Stromal cell of bone marrow (primary cell): ENCODE measurements at places on chromosomes 13 and 19.
A peak's percentile ranks its signal among the peaks of the same experiment; 100 is the strongest.

DNA sequence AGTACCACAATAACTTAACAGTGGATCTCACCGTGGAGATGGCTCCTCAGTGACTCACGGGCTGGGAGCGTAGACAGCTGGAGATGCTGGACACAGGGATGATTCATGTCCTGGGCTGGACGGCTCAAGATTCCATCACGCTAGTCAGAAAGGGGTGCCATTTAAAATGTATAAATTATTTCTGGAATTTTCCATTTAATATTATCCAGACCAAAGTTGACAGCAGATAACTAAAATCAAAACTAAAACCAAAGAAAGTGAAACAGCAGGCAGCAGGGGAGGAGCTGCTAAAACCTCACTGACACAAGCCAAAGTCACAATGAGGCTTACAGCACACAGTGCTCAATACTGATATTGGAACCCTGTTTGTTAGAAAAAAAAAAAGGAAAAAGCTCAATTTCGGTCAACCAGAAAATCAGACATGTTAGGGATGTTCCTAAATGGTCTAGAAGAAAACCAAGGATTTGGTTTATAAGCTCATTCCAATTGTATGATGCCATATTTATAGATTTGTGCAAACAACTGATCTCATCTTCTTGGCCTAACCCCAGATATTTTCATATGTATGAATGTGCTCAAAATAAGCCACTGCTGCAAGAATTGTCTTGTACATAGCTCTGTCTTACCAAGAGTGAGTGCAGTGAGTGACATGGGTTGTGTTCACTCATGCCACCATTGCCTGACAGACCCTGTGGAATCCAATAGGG lies 111.8 kb downstream of the SACS start:
- DNase-seq, result peak; percentile 82

DNA sequence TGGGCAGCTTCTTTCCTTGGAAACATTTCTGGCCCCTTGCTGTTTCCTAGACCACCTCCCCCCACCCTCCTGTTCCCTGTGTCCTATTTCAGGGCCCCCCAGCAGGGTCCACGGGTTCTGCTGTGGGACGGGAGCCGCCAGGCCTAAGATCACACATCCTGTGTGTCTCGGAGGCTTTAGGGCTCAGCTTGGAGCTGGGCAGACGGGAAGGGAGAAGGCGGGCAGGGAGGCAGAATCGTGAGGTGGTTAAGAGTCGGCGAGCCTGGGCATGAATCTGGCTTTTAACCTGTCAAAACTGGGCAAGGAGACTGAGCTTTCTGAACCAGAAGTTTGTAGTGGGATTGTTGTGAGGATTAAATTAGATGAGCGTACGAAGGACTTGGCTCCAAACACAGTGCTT lies 4.8 kb downstream of the KCNC3 start:
- no peak for DNase-seq

GRCh38 chr13:55199134-55199533 lies 1941.6 kb upstream of the PRR20A start:
- no peak for DNase-seq

GRCh38 chr19:5838353-5839064 lies 993 bp downstream of the FUT6 start:
- DNase-seq, result no peak

DNA sequence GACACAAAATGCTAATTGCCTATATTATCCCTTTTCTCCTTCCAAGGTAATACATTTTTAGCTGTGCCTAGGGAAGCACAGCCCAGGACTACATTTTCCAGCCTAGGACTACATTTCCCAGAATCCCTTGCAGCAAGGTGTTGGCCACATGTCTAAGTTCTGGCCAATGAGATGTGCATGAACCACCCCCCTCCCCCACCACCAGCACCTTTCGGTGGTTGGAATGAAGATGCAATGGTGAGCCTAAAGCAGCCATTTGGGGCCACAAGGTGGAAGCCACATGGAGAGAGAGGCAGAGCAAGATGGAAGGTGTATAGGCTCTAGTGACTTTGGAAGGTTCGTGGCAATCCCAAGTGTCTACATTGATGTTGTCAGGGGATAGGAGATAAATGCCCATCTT lies 16.2 kb downstream of the UNC13A start:
- no peak for DNase-seq

GRCh38 chr13:73849292-73849691 lies 284.9 kb downstream of the KLF12 start:
- no peak for DNase-seq

DNA sequence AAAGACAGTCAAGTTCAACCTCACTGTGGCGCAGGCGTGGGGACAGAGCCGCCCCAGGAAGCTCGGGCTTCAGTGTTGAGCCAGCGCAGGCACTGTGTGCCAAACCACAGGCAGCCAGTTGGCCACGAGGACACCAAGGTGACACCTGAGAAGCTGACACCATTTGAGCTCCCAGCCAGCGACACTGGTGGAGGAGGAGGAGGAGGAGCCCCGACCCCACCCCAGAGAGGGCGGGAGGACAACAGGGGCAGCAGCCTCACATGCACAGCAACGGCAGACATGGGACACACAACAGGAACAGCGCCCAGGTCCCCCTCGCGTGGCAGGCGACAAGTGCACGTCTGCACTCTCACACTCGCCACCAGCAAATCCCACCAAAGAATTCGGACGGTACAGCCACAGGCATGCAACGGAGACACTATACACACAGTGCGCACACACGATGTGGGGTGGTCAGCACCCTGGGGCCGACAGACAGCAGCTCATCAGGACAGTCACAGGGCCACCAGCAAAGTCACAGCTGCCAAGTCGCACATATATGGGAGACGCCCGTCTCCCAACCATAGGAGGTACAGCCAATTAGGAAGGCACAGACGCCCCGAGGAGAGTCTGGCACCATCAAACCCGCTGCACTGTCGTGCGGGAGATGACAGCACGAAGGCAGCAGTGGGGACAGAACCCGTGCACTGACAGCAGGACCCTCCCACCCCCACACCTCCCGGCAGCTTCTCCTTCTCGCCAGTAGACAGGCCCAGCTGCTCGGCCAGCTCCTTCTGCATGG lies 3.4 kb downstream of the EIF3G start:
- DNase-seq, result no peak

GRCh38 chr13:20953245-20953931 lies 50.8 kb upstream of the XPO4 start:
- no peak for DNase-seq

- DNase-seq, result no peak
Measured at GRCh38 chr13:60268203-60268555, 104.5 kb upstream of the DIAPH3 start.

DNA sequence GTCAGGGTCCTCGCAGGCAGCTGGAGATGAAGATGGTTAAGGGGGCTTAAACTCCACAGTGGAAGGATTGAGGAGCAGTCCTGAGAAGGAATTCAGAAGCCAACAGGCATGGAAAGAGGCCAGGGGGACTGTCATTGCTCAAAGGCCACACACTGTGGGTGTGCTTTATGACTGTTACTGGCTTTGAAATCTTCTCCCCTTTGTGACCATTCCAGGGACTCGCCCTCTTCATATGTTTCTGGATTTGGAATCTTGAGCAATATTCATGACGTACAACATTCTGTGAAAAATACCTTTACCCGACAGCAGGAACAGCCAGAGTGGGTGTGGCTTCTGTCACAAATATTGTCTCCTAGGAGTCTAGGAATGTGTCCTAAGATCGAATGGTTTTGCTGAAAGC lies 16.6 kb downstream of the CEACAM7 start:
- DNase-seq, result no peak

GRCh38 chr13:30143666-30144400 lies 163.5 kb downstream of the KATNAL1 start:
- DNase-seq, result no peak

- no peak for DNase-seq
Measured at GRCh38 chr19:1042689-1043511, 3.0 kb downstream of the ABCA7 start.

GRCh38 chr19:33470686-33471085 lies 50.9 kb downstream of the PEPD start:
- DNase-seq, result no peak

DNA sequence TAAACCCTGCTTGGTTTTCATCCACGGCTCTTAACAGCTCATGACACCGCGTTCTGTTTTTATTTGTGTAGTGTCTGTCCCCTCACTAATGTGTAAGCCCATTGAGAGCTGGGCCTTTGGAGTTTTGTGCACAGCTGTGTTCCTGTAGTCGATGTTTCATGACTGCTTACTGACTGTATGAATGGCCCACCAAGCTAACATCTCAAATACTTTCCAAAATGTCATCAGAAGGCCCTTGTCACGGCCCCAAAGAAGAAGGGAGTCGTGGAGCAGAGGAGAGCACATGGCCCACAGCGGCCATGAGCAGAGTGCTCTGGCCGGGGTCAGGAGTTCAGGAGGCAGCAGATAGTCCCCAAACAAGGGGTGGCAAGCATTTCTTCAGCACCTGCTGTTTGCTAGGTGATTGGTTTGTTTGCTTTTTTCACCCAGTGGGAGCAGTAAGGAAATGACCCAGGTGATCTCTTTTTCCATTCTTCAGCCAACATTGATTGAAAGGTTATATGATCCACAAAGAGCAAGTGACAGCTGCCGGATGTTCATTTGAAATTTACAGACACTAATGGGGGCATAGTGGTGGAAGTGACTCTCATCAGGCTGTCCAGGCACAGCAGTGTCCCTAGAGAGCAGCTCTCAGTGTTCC lies 315.2 kb downstream of the ATP8A2 start:
- no peak for DNase-seq

DNA sequence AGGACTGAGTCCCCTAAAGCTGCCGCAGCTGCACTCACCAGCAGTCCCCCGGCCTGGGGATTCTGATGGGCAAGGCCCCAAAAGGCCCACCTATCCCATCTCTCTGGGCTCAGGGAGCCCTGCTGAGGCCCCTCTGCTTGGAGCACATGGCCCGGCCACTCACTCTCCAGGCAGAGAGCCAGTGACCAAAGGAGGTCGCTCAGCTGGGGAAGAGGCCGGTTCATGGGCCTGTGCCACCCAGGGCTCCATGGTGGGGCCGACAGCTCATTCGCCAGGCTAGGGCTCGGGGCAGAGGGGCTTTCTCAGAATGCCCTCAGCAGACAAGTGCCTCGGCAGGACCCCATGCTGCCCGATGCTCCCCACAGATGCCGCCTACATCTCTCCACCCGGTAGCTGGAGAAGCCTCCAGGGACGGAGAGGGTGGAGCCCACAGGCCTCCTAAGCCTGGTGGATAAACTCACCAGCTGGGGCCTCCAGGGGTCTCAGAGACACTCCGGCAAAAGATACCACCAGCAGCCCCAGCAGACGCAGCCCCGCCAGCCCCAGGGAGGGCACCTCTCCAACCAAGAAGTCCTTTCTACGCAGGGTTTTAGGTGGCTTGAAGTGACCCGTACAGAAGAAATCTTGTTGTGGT lies 54.4 kb downstream of the MLLT1 start:
- DNase-seq, result no peak

- no peak for DNase-seq
Measured at GRCh38 chr19:33988601-33989000, 183.7 kb upstream of the LSM14A start.

GRCh38 chr19:8148410-8149260 lies 757 bp downstream of the FBN3 start:
- no peak for DNase-seq

GRCh38 chr13:106593132-106593531 lies 25.2 kb upstream of the ARGLU1 start:
- DNase-seq, result no peak

GRCh38 chr19:15101479-15102082 lies 5.6 kb upstream of the SYDE1 start:
- DNase-seq, result no peak

DNA sequence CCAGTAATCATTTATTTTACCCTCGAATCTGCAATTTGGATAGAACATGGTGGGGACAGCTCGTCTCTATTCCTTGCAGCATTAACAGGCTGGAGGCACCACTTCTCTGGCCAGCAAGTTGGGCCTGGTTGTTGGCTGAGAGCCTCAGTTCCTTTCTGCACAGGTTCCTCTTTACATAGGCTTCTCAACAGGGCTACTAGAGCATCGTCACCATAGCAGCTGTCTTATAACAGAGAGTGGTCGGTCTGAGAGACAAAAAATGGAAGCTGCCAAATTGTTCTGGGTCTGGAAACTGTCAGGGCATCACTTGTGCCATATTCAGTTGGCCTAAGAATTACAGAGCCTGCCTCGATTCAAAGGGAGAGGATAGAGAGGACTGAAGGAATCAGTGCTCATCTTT lies 86.7 kb downstream of the DNAJC15 start:
- no peak for DNase-seq

- DNase-seq, result no peak
Measured at GRCh38 chr13:24161010-24161775, 673 bp downstream of the SPATA13 start.

DNA sequence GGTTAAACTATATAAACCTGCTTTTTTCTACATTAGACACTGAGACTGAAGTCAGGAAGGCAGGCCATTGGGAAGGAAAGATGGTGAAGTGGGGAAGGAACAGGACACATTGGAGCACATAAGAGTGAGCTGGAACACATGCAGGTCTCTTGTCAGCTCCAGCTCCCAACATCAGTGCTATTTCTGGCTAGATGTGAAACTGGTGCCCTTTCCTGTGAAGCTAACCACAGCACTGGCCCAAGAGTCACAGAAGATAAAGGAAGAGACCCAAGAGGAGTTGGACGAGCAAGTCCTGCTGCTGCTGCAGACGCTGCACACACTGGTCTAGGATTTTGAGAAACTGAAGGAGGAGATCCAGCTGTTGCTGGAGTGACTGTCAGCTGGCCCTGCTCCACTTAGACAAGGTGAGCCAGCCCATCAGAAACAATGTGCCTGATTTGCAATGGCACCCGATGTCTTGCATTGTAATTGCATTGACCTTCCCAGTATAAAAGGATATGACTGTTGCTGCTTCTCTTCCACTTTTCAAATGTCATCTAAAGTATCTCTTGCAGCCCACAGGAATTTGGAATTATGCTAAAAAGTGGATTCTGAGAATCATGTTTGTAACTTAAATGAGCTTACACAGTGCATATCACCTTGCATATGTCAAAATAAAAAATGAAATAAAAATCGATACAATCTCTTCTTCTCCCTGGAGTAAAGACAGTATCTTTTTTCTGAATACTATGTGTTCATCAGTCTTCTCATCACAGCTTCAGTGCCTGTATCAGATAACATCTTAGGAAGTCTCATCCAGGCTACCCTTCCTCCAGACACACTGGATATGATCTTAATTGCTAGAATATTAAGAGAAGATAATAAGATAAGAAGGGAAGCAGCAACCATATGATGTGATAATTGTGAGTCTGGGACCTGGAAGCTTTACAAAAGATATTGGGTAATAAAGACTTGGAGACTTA lies 230.7 kb upstream of the SPRY2 start:
- no peak for DNase-seq

GRCh38 chr13:104327211-104327610 lies 1261.0 kb upstream of the SLC10A2 start:
- DNase-seq, result no peak

GRCh38 chr13:29118471-29118870 lies 298.3 kb downstream of the MTUS2 start:
- DNase-seq, result no peak

GRCh38 chr13:95156208-95156607 lies 145.0 kb downstream of the ABCC4 start:
- DNase-seq, result no peak

GRCh38 chr19:45469945-45470761 lies 2.4 kb downstream of the FOSB start:
- no peak for DNase-seq

- DNase-seq, result no peak
Measured at GRCh38 chr13:92806215-92806614, 420.4 kb upstream of the GPC6 start.

- no peak for DNase-seq
Measured at GRCh38 chr13:71408416-71408815, 458.6 kb downstream of the DACH1 start.

GRCh38 chr13:41133951-41134350 lies 1.3 kb upstream of the KBTBD6 start:
- no peak for DNase-seq
